ENCODE measurements at places on chromosomes 16 and 17.

- no peak for DNase-seq
Measured at GRCh38 chr17:50909765-50910605, 43.8 kb upstream of the TOB1 start.

- peak; percentile 47 for DNase-seq
Measured at GRCh38 chr17:61574542-61575351, 16.3 kb downstream of the NACA2 start.

- no peak for DNase-seq
Measured at GRCh38 chr16:10338426-10338825, 47.4 kb upstream of the ATF7IP2 start.

DNA sequence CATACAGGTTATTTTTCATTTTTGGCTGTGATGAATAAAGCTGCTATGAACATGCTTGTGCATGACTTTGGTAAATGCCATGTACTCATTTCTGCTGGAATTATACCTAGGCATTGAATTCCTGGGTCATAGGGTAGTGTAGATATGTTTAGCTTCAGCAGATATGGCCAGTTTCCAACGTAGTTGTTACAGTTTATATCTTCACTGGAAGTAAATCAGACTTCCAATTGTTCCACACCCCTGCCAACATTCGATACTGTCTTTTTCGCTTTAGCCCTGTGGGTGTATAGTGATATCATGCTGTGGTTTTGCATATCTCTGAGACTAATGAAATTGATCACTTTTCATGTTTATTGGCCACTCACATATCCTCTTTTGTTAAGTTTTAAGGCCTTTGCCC, 50.4 kb downstream of the ARHGAP27 start:
- DNase-seq, result no peak

DNA sequence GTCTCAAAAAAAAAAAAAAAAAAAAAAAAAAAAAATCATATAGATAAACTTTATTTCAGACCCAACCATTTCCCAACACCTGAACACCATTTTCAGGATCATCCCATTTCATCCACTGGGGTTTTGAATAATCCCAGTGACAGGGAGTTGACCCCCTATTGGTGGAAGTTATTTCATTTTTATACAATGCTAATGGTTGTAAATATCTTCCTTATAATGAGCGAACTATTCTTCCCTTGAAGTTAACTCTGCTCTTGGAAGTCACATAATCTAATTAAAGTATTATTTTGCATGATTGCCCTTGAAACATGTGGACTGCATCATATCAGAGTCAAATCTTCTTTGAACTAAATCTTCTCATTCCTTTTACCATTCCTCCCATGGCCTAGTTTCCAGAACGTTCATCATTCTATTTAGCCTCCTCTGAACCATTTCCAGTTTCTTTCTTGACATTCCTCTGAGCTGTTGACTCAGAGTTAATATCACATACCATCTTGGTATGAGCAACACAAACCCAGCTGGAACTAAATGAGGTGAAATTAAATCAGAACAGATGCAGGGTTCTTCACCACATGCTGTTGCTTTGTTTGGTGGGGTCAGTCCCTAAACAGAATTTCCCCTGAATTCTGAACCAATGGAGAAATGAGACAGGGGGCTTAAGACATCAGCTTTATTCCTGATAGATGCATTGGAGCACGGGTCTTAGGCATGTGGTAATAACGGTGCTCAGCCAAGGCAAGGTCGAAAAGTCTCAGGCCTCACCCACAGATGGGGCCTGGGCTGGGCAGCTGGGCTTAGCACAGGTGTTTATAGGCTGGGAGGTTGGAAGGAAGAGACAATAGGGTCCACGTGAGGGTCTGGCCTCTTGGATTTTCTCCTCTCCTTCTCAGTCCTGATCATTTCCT, 8.9 kb downstream of the HSD17B2 start:
- DNase-seq, result peak; percentile 95

DNA sequence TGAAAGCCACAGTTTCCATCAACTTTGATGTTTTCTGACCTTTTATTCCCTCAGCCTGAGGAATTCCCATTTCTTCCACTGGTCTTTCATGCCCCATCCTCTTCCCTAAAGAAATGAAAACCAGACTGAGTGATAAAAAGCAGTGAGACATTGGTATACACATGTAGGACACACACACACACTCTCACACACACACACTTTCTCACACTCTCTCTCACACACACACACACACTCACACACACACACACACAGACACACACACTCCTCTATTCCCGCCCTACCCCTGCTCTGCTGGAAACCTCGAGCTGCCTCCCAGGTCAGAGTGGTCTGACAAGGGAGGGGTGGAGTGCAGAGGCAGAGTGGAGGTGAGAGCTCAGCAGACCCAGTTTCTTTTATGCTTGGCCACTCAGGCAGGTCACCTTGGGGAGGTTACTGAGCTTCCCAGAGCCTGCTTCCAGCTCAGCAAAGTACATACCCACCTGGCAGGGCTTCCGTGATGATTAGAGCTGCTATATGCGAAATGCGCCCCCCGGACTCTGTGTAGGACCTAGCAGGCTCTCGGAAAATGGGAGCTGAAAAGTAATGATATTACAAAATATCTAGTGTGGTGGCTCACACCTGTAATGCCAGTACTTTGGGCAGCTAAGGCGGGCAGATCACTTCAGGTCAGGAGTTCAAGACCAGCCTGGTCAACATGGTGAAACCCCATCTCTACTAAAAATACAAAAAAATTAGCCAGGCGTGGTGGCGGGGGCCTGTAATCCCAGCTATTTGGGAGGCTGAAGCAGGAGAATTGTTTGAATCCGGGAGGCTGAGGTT, 30.7 kb downstream of the CCR7 start:
- DNase-seq, result peak; percentile 59

- no peak for DNase-seq
Measured at GRCh38 chr17:55420067-55420775, 1.4 kb downstream of the MMD start.

All from AG10803 (cell line).